OCI-LY7 (cell line): ENCODE measurements at places on chromosomes 6 and 20. TPM values are rescaled to one million over a fixed set of nuclear protein-coding genes. Genes with fewer than 3 reads are reported as not detected.

DNA sequence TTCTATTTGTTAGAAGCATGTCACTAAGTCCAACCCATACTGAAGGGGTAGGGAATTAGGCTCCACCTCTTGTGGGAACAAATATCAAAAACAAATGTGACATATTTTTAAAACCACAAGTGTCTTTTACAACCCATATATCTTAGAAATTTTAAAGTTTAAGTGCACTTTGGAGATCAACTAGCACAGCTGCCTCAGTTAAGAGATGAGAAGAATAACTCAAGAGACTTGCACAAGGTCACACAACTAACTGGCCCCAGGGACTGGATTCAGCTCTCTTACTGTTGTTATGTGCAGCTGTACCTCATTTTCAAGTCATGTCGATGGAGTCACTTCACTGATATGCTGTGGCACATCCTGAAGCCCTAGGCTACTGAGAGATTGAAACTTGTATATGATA is 102.9 kb upstream of the BMP2 start:
- DNase-seq: no peak

DNA sequence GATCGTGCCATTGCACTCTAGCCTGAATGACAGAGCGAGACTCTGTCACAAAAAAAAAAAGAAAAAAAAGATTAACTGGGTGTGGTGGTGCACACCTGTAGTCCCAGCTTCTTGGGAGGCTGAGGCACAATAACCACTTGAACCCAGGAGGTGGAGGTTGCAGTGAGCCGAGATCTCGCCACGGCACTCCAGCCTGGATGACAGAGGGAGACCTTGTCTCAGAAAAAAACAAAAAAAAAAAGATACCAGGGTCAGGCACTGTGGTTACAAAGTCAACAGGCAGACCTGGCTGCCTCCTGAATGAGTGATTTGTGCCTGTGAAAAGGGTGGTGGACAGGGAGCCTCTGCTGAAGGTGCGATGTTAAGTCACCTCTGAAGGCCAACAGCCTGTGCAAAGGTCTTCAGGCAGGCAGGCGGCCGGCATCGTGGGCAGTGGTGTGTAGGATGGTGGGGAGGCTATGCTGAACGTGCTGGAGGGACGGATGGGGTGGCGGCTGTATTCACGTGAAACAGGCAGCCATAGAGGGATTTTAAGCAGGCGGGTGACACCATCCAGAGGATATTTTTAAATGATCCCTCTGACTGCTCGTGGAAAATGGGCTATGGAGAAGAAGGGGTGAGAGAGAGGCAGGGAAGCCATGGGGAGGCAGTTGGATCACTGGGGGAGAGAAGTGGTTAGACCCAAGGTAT is 41.4 kb downstream of the NOL4L start:
- DNase-seq: no peak

- DNase-seq: no peak
These were observed 93.2 kb downstream of the FOXO3 start for GRCh38 chr6:108653949-108654348.

DNA sequence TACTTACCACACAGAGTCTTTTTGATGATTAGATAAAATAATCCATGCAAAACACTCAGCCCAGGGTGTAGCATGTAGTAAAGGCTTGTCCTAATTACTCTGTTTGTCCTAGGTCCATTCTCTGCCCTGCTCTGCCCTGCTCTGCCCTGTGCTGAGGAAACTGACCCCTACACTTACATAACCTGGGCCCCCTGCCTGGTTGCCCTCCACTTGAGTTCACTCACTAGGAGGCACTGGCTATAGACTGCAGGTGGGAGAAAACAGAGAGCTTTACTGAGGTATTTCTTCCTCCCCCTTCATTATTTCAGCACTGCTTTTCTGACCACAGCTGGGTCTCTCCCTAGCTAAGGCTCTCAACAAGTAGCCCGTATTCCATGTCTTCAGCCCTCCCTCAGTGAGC is 70.9 kb upstream of the TBX18 start:
- no peak for DNase-seq

DNA sequence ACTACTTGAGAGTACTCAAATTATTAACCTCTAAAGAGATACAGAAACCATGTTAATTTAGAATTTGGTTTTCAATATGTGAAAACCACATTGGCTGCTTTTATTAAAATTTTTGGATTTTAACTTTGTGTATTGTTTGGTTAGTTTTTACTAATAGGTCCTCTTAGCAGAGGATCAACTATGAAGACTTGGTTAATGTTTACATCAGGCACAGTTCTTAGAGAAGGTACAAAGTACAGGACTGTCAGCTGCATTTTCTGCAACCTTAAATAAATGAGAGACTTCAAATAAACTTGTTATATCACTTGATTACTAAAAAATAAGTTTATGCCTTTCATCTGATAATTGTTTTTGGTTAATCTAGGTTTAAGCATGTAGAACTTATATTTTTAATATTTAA is 89.1 kb downstream of the PHF3 start:
- DNase-seq: no peak

GRCh38 chr6:4649728-4650127 is 126.5 kb upstream of the CDYL start:
- DNase-seq: no peak

GRCh38 chr6:156150391-156150790 is 626.8 kb upstream of the ARID1B start:
- no peak for DNase-seq

DNA sequence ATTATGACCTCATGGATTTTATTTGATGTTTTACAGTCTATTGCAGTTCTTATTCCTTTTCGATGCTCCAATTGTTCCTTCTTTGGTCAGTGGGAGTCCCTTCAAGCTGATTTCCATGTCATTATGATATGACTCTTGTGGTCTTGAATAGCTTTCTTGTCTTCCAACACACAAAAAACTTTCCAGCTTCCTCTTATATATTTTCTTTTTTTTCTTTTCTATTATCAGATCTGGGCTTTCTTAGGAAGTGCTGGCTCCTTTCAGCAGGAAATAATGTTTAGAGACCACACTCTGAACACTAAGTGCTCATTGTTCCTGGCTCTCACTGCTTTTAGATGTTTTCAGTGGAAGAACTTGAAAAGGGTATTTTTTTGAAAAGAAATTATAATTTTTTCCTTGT is 3.1 kb upstream of the SLC17A1 start:
- no peak for DNase-seq

MTFR2 gene
- 26.6 and 32.9 TPM in 2 replicates for total RNA-seq

SLC35D3 gene
- not detected in 2 replicates for total RNA-seq

RNF146 gene
- total RNA-seq: 26.3 and 31.1 TPM in 2 replicates

OPN5 gene
- total RNA-seq: not detected in 2 replicates
